ENCODE measurements at places on chromosomes 1 and 21. TPM values are rescaled to one million over a fixed set of nuclear protein-coding genes. Genes with fewer than 3 reads are reported as not detected.

Gene TBX19
- 1.9 TPM for total RNA-seq

Gene PIGP
- total RNA-seq: 54.5 TPM

Gene IL12RB2
- 1.6 TPM for total RNA-seq

Gene C8B
- total RNA-seq: not detected

Gene TMCC2
- 1.5 TPM for total RNA-seq

Gene TNFSF18
- total RNA-seq: not detected

Gene LHX8
- total RNA-seq: 0.74 TPM

Gene TRIM67
- 0.28 TPM for total RNA-seq

Gene PLPPR5
- not detected for total RNA-seq

Gene CCDC30
- 6.2 TPM for total RNA-seq

Gene LAMTOR2
- 48.0 TPM for total RNA-seq

Gene CDK18
- 16.2 TPM for total RNA-seq

Gene COL24A1
- 0.28 TPM for total RNA-seq

Gene IFNLR1
- total RNA-seq: 9.2 TPM

Gene MIXL1
- 1.1 TPM for total RNA-seq
